Stromal cell of bone marrow (primary cell): ENCODE measurements at places on chromosomes 7 and 10.

DNA sequence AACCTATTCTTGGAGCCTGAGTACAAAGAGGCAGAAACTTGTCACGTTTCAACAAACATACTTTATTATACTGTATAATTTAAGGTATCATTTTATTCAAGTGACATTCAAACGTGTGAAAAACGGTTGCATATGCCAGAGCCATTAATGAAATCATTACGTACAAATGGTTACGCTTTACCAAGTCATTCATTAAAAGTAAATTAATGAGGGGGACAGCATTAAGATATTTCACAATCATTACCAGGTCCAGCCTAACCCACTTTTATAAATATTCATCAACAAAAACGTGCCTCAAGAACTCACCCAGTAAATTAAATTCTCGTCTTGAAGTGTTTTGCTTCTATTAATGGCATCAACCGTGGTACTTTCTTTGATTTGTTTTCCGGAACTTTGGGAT lies 253.0 kb downstream of the RPS24 start:
- DNase-seq, result no peak

DNA sequence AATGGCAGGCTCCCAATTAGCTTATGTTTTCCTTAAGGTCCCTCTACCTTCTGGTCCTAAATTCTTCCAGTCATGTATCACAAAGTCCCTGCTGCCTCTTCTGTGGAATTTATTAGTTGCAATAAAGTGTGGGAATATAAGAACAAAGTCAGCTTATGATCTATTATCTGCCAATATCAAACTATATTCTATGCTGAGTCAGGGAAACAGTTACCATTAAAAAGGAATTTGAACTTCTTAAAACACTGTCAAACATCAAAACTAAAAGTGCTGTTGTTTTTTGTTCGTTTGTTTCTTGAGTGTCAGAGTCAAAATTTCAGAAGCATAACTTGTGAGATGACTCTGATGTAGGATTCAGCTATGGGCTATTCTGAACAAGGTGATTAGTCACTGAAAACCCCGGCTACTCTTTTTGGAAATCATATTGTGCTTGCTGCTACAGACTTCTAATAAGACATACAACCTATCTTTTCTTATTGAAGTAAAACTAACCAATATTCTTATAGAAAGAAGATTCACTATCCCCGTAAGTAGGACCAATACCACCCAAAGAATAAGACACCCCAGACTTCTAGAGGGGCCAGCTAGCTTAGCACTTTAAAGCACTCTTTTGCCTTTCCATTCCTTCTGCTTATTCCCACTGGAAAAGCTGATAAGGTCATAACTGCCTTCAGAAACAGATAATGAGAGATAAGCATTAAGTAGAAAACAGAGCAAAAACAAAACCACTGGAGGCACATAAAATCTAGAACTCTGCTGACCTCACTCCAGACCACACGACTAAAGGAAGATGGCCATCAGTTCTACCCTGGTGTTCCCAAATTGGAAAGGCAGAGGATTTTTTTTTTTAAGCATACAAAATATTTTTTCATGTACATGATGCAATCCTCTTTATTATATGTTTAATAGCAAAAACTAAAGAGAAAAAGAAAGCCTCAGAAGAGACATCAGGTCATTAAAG lies 370.6 kb downstream of the PARD3 start:
- peak; percentile 13 for DNase-seq

GRCh38 chr10:122331100-122331499 lies 43.4 kb upstream of the PLEKHA1 start:
- no peak for DNase-seq

DNA sequence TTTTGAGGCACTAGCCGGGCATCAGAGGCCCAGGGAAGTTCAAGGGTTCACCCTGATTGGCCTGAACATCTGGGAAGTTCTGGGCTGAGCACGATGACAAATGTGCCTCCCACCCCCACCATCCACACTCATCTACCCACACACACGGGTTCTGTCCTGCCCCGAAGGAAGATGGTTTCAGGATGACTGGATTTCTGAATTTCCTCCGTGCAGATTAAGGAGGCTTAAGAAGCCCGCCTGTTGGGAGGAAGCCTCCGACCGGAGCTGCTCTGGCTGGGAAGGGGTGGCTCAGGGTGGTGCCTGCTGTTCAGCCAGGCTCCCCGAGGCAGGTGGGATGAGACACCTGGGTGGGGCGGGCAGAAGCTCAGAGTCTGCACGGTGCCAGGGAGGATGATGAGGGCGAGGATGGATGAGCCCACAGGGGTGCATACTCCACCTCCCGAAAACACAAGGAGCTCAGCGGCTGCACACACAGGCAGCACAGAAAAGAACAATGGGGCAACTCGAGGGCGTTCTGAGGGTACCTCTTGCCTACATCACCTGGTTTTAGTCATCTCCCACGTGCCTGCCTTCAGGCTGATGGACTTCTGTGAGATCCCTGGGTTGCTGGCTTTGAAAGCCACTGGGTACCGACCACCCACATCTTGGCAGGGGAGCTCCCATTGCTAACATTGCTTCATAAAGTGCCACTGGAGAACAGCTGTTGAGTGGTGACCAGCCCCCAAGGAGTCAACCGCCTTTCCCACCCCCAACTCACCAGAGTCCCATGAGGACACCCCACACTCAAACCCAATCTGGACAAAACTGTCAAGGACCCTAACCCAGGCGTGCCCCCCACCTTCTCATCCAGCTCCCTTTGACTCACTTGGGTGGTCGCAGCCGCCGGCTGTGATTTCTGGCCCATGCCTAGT lies 41.2 kb downstream of the CALML3 start:
- DNase-seq, result peak; percentile 49

DNA sequence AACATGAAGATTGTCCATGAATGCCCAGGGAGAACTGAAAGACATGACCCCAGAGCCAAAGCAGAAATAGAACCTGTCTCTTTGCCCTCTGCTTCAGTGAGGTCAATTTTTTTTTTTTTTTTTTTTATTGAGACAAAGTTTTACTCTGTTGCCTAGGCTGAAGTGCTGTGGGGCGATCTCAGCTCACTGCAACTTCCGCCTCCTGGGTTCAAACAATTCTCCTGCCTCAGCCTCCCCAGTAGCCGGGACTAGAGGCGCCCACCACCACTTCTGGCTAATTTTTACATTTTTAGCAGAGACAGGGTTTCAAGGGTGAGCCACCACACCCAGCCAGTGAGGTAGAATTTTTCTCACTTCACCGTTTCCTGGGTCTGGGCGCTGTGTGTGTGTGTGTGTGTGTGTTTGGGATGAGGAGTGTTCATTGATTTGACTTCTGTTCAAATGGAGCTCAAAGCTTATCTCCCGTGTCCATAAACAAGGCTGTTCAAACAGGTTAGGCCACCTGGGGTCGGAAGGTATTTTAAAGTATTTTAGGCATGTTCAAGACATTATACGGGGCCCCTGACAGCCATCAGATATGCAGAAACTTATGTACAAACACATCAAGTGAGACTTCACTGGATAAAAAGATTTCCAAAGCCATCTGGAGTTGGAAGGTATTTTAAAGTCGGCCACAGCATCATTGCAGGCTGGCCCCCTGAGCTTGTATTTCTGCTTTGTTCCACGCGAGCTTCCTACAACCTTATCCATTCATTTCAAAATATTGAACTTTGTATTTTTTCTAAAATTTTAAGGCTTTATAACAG lies 93.8 kb downstream of the MAP3K8 start:
- no peak for DNase-seq

DNA sequence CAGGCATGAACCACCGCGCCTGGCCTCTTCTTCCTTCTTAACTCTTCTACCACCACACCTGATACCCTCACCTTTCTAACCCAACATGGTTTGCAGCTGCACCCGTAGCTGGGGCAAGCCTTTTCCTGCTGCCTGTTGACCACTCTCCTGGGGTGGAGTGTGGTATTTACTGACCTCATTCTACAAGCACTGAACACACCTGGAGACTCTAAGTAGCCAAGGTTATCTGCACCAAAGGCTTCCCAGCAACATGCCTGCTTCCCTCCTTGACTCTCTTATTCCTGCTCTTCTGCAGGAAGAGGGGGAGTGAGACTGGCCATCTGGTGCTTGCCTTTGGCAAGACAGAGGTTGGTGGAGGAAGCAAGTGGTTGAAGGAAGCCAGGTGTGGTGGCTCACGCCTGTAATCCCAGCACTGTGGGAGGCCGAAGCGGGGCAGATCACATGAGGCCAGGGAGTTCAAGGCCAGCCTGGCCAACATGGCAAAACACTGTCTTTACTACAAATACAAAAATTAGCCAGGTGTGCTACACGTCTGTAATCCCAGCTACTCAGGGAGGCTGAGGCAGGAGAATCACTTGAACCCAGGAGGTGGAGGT lies 10.1 kb downstream of the ACTR1A start:
- no peak for DNase-seq

GRCh38 chr10:95835149-95835860 lies 72.5 kb upstream of the CC2D2B start:
- no peak for DNase-seq

DNA sequence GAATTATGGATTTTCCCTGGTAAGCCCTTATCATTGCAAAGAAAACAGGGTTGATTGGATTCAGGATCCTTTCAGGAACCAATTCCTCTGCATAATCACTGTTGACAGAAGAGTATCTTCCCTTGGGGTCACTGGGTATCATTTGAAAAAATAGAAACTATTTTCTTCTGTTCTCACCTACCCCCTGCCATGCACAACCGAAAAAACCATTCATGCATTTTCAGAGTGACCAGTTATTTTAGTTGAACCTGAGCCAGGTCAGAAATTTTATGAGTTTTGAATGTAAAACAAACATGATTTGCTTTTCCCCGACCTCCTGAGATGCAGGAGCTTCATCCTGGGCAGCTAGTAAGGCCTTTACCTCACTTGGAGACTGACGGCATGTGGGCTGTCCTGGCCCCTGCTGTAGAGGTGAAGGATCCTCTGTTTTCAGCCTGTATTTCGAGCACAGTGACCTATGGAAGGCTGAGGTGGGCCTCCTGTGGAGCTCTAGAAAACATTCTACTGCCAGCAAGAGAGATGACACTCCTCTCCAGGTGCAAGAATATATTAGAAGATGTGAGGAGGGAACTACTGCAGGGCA lies 30.1 kb downstream of the TMEM178B start:
- no peak for DNase-seq

- no peak for DNase-seq
Measured at GRCh38 chr7:64101126-64101942, 56.1 kb downstream of the ZNF727 start.

- DNase-seq, result no peak
Measured at GRCh38 chr10:114682121-114682520, 24.0 kb upstream of the ABLIM1 start.

GRCh38 chr10:20232079-20232705 lies 416.0 kb downstream of the PLXDC2 start:
- no peak for DNase-seq

- no peak for DNase-seq
Measured at GRCh38 chr10:117363028-117363427, 12.2 kb downstream of the PDZD8 start.

GRCh38 chr10:105044902-105045301 lies 403.8 kb downstream of the SORCS3 start:
- DNase-seq, result no peak

DNA sequence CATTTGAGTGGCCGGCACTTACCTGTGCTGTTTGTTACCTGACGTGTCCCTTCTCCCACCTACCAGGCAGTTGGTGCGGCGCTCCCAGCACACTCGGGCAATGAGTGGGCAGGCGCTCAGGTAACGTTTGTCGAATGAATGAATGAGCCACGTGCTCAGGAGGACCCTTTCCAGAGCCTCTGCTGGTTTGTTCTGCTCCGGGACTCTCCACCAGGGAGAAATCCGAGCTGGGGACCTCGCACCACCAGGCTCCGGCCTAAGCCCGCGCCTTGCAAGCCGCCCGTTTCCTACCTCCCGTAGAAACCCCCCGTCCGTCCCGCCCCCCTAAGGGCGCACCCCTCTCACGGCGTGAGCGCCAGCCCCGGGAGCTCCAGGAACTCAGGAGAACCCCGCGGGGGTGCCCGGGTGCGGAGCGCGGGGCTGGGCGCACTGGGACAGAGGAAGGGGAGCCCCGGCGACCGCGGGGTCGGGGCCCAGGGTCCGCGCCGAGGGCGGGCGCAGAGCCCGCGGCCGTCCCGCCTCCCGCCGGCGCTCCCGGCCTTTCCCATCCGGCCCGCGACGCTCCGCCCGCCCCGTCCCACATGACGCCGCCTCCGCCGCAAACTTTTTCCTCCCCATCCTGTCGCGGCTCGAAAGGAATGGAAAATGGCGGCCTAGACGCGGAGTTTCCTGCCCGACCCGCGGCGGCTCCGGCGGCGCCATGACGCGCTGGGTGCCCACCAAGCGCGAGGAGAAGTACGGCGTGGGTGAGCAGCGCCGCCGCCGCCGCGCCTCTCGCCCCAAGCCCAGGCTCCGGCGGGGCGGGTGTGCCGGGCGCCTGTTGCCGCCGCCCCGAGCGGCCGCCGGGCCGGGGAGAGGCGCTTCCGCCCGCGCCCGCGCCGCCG lies at the start of gene DOCK1:
Gene DOCK1 (plus strand): TSS at position 611 of the 884 bp plus-strand sequence. CDS start 90 bp downstream, at position 701.
- peak; percentile 58 for DNase-seq

DNA sequence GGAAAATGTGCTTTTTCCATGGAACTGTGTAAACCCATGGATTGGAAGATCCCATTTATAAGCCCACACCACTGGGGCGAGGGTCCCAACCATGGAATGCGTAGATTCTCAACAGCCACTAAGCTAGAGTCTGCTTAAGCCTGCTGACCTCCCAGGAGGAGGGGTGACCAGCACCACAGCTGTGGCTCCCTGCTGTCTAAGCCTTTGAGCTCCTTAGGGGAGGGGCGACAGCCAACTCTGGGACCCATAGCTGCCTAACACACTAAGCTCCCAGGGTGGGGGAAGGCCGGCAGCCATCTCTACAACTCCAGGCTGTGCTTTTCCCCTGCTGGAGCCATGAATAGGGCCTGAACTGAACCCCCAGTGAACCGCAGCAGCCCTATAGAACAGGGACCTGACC lies 249.8 kb upstream of the HPS1 start:
- DNase-seq, result no peak

- DNase-seq, result no peak
Measured at GRCh38 chr7:3112479-3113134, 68.9 kb upstream of the CARD11 start.

GRCh38 chr7:128941946-128942526 lies 4.3 kb downstream of the IRF5 start:
- no peak for DNase-seq

GRCh38 chr10:19531324-19531723 lies 284.9 kb upstream of the PLXDC2 start:
- no peak for DNase-seq

DNA sequence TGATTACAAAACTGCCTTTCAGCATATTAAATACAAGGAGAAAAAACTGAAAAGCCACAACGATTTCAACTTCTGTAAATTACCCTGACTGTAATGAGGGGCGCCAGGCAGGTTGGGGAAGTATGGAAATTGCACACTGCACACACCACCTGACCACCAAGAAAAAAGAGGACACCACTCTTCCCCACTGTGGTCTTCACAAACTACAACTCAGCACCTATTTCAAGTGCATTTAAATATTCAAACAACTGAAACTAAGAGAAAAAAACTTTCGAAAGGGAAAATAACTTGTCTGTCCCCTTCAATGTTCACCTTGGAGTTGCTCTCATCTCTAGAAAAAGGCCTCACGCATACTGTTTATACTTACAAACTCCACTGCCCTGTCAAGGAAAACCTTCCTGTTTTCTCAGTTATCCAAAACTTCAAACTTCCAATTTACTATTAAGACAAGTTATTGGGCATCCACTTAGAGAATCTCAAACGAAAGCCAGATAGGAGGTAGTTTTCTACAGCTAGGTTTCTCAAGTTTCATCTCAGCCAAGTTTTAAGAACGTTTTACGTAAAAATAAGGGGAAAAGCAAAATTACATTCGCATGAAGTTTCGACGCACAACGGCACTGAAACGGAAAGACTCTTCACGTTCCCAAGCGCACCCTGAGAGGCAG lies 1.4 kb downstream of the LARP4B start:
- DNase-seq, result no peak

GRCh38 chr10:116069856-116070255 lies 203.2 kb downstream of the GFRA1 start:
- DNase-seq, result no peak

GRCh38 chr10:103564776-103565520 lies 71.4 kb downstream of the NEURL1 start:
- no peak for DNase-seq
